Skeletal muscle cell (primary cell): ENCODE measurements at places on chromosomes 12 and 14.

GRCh38 chr14:22531451-22532344 is 57.3 kb downstream of the DAD1 start:
- no peak for DNase-seq

GRCh38 chr12:17304503-17305347 is 698.8 kb upstream of the LMO3 start:
- DNase-seq, result no peak

DNA sequence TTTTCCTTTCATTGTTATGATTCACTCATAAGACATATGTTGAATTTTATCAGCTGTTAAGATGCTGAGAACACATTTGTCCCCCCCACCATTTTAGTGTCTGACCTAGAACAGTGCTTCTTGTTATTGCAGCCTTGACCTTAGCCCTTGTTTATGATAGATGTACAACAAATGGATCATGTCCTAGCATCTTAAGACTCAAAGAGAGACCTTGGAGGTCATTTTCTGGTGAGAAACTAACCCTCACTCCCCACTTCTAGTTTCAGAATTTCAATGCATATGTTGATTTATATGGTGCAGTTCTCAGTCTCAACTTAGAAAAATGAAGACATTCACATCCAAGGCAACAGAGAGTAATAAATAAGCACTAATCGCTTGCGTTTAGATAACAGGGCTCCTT is 391.2 kb downstream of the AEBP2 start:
- no peak for DNase-seq

DNA sequence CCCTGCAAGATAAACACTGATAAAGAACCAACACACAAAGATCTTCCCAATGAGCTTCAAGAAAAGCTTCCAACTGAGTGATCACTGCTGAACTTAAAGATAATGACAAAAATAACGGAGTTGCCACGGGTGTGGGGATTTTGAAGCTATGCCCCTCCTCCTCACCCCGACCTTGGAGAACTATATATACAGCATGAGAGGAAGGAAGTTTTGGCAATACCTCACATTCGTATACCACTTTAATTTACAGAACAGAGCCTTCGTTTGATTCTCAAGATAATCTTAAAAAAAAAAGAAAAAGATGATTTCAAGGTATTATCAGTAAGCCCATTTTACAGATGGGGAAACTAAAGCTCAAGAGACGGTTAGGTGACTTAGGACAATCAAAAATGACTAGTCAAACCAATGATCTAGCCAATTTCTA is 715 bp downstream of the NEK9 start:
- DNase-seq, result no peak

- DNase-seq, result no peak
Measured at GRCh38 chr12:120630104-120630892, 10.1 kb upstream of the CABP1 start.

DNA sequence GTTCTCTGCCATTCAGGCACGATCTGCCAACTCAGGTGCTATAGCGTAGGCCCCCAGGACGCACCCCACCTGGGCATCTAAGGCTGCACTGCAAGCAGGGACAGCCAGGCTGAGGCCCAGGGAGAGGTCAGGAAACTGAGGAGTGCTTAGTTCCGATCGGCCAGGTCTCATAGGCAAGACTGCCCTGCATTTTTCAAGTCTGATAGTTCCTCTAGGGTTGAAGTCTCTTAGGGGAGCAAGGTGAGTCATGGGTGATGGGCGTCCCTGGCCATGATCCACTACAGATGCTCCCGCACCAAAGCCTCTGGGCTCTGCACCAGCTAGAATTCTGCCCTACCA is 13.2 kb downstream of the NOPCHAP1 start:
- no peak for DNase-seq

DNA sequence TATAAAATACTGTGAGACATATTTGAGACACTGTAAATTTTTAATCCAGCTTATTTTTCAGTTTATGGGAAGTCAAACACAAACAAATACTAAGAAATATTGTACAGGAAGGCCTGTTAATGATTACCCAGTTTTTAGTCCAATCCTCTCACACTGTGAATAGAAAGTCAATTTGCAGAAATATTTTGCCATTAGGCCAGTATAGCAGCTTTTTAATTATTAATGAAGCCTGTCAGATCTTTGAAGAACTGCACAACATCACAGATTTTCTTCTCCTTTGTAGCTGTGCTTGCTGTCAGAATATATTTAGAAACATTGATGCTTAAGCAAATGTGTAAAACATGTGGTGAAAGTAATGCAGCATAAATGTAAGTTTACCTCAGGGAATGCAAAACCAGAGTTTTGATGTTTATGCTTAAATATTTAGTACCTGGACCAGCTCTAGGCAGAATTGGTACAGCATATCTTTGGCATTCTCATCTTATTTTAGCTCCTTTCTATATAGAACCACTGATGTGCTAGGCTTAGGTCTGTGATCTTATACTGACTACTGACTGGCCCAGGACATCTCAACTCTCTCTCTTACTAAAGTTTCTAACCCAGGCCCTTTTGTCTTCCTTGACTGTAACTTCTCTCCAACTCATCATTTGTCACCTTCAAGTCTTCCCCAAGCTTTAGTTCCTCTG is 230.8 kb upstream of the NAV3 start:
- DNase-seq, result no peak
